ENCODE measurements at places on chromosomes 12 and 14.

DNA sequence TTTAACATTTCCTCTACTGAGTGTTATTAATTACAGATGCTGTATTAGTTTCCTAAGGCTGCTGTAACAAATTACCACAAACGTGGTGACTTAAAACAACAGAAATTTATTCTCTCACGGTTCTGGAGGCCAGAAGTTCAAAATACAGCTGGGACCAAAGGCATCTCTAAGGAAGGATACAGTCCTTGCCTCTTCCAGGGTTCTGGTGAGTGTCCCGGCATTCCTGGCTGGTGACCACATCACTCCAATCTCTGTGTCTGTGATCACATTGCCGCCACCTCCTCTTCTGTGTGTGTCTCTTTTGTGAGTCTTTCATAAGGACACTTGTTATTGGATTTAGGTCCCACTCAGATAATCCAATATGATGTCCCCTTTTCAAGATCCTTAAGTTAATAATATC is 85.1 kb upstream of the CCDC198 start:
- DNase-seq = no peak

GRCh38 chr12:119117936-119118335 is 60.8 kb upstream of the HSPB8 start:
- DNase-seq = no peak

- DNase-seq = no peak
Observed at GRCh38 chr12:14986449-14986848, 13.6 kb downstream of the PDE6H start.

GRCh38 chr12:50257236-50258166 is 25.8 kb downstream of the LIMA1 start:
- no peak for DNase-seq

DNA sequence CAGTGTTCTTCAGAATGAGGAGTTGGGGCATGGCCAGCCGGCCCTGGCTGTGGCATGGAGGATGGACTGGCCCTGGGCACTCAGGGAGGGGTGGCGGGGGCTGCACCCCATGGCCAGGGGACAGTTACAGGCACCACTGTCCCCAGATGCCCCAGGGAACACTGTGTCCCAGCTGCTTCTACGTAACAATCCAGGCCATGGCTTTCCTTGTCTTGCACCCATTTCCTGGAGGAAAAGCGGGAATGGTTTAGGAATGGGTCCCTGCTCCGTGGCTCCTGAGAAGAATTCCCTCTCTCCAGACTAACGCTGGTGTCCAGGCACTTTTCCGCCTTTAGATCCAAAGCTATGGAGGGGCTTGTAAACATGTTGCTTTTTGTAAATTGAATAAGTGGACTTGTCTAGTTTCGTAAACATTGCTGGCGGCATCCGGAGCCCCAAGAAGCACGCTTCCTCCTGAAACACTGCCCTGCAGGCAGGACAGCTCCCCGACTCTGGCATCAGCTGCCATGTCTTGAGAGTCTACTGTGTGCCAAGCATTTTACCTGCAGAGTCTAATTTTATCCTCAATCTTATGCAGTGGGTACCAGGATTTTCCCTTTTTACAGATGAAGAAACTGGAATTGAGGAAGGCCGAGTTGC is 238.3 kb downstream of the SLC41A2 start:
- DNase-seq = no peak

DNA sequence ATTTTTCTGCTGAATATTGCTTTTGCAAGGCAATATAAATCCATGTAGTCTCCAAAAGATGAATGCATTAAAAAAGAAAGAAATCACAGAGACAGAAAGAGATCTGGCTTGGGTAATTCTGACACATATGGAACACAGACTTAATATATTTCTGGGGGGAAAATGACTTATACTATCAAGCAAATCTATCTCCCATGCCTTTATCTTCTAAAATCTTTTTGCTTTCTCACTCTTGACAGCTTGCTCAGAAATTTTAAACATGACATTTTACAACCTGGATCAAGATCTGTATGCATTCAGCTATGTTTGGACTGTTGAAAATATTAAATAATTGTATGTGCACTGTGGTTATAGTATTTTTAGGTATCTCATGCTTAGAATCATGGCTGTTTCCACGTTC is 73.0 kb downstream of the KITLG start:
- no peak for DNase-seq

DNA sequence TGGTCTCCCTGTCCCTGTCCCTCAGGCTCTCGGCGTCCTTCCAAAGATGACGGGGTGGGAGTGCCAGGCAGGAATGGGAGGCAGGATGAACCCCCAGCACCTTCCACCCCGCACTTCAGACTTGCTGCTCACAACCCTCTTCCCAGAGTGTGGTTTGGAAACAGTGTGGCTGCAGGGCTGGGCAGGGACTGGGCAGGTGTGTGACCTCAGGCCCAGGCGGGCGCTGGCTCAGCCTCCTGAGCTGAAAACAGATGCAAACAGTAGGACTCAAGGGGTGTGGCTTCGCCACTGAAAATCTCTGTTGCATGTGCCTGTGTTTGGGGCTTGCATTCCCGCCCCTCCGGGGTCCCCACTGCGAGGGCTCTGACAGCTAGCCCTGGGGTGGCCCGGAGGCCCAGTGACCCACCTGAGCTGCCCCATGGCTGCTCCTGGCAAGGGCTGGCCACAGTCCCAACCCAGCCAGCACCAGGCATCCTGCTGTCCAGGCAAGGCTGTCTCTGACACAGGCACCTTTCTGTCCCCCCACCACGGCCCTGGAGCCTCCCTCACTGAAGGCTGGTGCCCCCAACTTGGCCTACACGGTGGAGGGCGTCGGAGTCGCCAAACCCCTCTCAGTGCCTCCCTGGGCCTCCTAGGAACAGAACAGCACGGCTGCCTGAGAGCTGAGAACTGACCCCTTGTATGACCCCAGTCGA is 46.1 kb downstream of the BEGAIN start:
- no peak for DNase-seq

DNA sequence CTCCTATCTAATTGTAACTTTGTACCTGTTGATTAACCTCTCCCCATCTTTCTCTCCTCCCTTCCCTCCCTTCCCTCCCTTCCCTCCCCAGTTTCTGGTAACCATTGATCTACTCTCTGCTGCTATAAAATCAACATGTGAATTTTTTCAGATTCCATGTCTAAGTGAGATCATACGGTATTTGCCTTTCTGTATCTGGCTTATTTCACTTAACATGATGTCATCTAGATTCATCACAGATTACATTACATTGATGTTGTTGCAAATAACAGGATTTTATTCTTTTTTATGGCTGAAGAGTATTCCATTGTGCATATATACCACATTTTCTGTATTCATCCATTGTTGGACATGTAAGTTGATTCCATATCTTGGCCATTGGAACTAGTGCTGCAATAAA is 68.0 kb upstream of the FBXO33 start:
- no peak for DNase-seq

- no peak for DNase-seq
Observed at GRCh38 chr12:47231456-47231855, 151.7 kb upstream of the AMIGO2 start.

- no peak for DNase-seq
Observed at GRCh38 chr12:57370696-57371095, 60.1 kb downstream of the R3HDM2 start.

- no peak for DNase-seq
Observed at GRCh38 chr14:59213368-59214315, 25.2 kb downstream of the DAAM1 start.

DNA sequence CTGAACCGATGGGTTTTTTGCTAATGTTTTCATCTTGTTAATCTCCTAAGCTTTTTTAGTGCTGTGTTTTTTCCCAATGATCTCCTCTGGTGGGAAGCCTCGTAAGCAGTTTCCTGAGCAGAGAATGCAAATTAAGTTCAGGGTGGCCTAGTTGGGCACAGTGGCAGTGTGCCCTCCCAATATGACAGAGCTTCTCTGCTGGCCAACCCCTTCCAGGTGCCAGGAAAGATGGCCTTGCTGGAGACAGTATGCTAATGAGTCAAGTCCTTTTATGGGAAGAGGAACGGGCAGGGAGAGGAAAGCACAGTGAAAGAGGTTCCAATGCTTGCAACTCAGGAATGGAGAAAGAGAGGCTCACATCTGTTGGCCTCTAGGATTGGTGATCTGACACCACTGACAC is 115.8 kb downstream of the GCH1 start:
- no peak for DNase-seq

GRCh38 chr12:45557016-45557415 is 172.5 kb upstream of the ARID2 start:
- DNase-seq = peak; percentile 9

DNA sequence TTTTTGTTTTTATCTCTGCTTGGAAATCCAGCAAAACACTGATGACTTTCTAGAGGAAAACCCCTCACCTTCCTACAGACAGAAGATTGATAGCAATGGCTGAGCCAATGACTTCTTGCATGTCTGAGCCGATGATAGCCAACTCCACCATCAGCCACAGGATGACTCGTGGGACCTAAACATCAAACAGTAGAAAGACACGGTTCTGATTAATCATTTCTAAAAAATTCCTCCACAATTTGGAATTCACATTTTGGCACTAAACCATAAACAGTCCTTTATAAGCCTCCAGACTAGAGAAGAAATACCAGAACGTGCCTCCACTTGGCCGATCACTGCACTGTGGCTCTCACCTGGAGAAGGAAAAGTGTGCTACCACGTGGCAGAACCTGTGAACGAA is 25.9 kb downstream of the SLC11A2 start:
- no peak for DNase-seq

- no peak for DNase-seq
Observed at GRCh38 chr12:124750787-124751471, 112.7 kb downstream of the SCARB1 start.

GRCh38 chr12:119179335-119180021 is 747 bp downstream of the HSPB8 start:
- DNase-seq = no peak

GRCh38 chr14:38205119-38205813 is 2.4 kb upstream of the SSTR1 start:
- DNase-seq = no peak

DNA sequence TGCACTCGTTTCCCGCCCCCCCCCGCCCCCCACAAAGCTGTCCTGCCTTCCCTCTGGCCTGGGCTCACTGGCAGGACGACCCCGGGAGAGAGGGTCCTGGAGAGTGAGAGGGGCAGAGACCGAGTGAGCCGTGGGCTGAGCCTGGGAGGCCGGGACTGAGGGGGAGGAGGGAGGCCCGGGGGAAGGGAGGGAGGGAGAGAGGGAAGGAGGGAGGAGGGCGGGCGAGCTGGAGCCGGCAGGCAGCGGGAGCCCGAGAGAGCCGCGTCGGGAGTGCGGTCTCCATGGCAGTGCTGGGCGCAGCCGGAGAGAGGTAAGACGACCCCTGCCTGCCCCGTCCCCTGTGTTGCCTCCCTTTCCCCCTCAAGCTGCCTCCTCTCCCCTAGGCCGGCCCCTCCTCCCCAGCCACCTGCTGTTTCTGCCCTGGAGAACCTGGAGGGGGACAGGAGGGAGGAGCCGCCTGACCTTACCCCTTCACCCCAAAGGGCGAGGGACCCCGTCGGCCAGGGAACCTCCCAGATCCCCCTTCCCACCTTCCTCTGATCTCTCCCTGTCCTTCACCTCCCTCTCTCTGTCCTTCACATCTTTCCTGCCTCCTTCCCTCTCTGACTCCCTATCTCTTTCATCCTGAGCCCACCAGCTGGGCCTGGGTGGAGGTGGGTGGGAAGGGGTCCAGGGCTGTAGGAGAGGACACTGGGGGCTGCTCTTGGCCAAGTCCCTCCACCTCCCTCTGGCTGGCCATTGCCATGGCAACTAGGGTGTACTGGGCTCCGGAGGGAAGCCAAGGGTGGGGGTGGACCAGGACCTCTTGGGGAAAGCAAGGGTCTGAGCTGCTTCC is at the start of gene GPR162:
GPR162 (plus strand) TSS at position 231 of the 835 bp plus-strand sequence. CDS start 2,078 bp downstream, outside the sequence.
- DNase-seq = no peak

DNA sequence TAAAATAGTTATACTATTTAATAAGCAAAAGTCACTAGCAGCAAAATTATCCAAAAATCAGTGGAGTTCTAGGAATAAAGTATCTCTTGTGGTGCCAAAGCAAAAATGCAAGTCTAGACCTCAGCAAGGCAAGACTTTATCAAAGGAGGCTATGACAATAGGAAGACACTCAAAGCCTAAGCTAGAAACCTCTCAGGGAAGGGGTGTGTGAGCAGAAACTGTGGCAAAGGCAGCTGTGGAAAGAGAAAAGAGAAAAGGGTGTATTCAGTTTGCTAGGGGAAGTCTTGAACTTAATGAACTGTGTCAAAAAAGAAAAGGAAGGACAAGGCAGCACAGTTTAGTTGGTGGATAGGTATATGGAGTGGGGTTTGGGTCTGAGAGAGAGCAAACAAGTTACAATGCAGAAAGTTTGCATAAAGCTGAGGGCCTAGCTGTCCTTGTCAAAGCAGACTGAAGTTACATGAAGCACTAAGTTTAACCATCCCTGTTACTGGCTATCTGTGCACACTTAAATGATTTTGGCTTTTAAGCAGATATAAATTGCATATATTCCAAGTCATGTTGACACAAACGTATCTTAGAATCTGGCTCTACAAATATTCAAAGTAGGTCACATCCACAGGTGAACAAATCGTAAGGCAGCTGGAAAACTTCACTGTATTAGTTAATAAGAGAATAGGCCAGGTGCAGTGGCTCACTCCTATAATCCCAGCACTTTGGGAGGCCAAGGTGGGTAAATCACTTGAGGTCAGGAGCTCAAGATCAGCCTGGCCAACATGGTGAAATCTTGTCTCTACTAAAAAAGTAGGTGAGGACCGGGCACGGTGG is 31.0 kb upstream of the AMN1 start:
- DNase-seq = no peak

- no peak for DNase-seq
Observed at GRCh38 chr12:25558586-25558985, 5.5 kb upstream of the LMNTD1 start.

GRCh38 chr14:58899317-58899713 is 261.6 kb downstream of the DACT1 start:
- DNase-seq = no peak

DNA sequence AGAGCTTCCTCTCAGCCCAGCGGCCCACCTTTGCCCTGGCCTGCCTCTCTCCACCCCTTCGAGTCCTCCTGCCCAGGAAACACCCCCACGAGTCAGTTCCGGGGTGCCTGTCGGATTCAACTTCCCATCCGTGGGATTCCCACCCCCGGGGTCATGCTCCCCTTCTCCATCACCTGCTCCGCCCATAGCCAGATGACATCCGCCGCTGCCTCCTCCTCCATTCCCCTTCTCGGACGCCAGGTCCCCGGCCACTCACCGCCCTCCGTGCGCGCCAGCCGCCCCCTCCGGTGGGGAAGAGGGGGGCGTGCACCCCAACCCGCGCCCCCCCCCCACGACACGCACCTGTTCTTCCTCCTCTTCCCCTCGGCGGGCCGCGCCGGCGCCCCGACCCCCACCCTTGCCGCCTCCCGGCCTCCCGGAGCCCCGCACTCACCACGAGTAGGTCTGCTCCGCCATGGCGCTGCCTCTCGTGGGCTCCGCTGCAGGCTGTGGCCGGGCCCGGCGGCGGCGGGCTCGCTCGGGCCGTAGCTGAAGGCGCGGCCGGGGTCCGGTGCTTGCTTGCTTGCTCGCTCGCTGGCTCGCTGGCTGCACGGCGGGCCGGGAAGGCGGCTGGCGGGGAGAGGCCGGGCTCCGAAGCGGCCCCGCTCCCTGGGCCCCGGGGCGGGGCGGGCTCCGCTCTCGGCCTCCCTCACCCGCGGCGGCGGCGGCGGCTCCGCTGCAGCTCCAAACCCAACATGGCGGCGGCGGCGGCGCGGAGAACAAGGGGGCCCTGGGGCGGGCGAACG is 554 bp downstream of the SPPL3 start:
- peak; percentile 75 for DNase-seq

Measured in head of caudate nucleus (tissue), 42 donors.